ENCODE measurements at places on chromosomes 5 and 9. TPM values are rescaled to one million over a fixed set of nuclear protein-coding genes. Genes with fewer than 3 reads are reported as not detected.

DNA sequence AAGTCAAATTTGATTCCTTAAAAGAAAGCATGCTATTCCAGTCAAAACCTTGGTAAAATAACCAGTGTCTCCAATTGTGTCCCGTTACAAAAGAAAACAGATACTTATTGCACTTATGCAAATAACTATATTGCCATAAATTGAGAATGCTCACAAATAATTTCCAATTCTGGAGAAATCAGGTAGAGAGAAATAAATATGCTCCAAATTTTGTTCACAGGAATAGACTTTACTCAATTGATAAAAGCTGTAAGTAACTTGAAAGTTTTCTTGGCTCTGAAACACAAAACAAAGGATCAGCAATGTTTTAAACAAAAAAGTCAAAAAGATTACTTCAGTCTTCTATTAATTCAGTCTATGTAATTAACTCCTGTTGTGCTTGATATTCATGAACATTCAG is 7.8 kb upstream of the DTWD2 start:
- peaks cover 3% of the 10 kb centered on the region for H3K36me3 ChIP-seq
- no peak for DNase-seq
- no peak overlapping the region for H3K27ac ChIP-seq
- H3K4me3 ChIP-seq: no peak overlapping the region
- H3K4me1 ChIP-seq: no peaks in the 10 kb centered on the region

DNA sequence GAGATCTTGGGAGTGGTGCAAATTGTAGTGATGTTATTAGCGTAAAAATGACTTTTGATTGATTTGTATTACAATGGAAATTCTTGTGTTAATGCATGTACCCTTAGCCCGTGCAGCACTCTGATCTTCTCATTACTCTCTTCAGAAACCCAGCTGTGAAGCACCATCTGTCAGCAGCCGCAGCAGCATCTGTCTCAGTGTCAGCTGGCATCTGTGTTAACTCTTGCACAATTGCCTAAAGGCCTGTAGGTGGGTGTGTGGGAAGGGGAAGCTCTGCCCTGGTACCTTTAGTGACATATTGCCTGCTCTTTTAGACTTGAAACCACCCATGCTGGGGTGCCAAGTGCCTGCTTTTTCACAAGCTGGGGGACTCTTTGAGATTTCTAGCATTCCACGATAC is 101.3 kb downstream of the FBXL7 start:
- H3K4me1 ChIP-seq: peaks cover 36% of the 10 kb centered on the region
- H3K4me3 ChIP-seq: no peak overlapping the region
- no peak for DNase-seq
- no peak overlapping the region for H3K27ac ChIP-seq
- H3K36me3 ChIP-seq: peaks cover 2% of the 10 kb centered on the region

The PCDHA7 gene
- 1.4 TPM for total RNA-seq

DNA sequence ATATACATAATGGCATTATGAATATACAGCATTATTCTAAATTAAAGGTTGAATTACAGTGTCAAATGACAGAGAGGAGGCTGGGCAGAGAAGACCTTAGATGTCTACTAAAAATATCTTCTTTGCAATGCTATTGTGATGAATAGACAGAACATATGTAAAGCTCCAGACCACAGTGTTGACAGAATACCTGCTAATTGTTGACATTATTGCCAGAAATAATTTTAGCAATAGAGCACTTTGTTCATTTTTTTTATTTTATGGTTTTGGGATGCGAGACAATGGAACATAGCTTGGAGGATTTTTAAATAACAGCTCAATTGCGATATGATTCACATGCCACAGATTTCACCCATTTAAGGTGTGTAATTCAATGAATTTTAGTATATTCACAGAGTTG is 508.8 kb downstream of the PSAT1 start:
- H3K4me3 ChIP-seq: no peak overlapping the region
- peaks cover 11% of the 10 kb centered on the region for H3K4me1 ChIP-seq
- no peaks in the 10 kb centered on the region for H3K27me3 ChIP-seq
- H3K36me3 ChIP-seq: no peaks in the 10 kb centered on the region
- no peak for DNase-seq

DNA sequence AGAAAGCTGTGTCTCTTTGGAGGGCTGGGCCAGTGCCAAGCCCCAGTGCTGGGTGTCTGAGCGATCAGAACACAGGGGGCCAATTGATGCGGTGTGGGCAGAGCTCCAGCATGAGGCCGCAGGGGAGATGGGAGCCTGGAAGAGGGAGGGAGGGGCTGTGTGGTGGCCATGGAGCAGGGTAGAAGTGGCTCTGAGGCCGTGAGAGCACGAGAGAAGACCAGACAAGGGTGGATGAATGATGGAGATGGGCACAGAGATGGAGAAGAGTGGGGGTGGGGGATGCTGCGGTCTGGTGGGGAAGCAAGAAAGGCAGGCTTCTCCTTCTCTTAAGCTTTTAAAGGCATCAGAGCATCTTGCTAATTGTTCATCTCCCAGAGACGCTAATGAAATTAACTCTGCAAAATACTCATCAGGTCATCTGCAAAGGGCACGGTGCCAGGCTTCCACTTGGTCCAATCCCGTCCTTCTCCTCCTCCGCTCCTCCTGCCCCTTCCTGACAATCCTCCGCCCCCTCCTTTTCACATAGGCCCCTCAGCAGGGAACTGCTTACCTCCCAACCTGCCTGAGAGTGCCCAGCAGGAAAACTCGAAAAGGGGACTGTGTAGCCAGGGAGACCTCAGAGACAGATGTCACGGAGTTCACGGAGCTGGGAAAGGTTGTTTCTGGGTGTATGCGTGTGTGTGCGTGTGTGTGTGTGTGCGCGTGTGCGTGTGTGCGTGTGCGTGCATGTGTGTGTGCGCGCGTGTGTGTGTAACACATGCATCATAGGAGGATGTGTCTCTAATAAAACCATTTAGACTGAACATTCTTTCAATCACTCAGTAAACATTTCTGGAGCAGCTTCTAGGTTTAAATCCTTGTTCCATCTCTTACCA is 7.1 kb upstream of the UNC5A start:
- no peaks in the 10 kb centered on the region for H3K36me3 ChIP-seq
- no peaks in the 10 kb centered on the region for H3K4me1 ChIP-seq
- no peak overlapping the region for H3K27ac ChIP-seq
- H3K4me3 ChIP-seq: no peak overlapping the region

The TMEM161B gene
- total RNA-seq: 9.6 TPM

The ARL14EPL gene
- total RNA-seq: not detected

DNA sequence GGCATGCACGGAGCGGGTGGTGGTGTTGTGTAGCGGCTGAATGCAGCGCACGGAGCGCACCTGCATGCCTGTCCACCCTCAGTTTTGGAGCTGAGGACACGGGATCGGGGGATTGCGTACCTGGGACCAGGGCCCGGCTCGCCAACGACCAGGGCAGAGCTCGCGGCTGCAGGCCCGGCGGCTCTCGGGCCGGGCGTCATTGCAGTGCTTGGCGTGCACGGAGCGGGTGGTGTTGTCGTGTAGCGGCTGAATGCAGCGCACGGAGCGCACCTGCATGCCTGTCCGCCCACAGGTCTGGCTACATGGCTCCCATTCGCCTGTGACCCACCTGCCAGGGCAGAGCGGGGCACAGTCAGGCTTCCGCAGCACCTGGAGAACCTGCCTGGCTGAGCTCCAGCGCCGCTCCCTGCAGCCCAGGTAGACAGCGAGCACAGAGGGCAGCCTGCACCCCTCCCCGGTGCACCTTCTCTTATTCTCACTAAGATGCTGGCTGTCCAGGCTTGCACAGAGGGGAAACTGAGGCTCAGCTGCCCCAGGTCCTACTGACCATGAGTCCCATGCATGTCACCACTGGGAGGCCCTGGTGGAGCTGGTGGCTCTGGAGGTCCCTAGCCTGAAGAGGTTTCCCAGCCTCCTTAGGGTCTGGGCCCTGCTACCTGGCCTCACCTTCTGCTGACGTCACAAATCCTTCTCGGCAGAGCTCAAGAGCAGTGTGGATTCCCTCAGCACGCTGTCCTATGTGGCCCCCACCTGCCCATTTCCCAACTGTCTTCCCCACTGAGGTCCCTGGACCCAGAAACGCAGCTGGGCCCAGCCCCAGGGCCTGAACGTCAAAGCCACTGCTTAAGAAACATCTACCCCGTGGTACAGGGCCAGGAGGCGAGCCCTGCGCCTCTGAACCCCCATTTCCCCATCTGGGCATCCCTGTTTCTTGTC is 64.9 kb downstream of the ZNF354C start:
- H3K36me3 ChIP-seq: peaks cover 8% of the 10 kb centered on the region
- no peaks in the 10 kb centered on the region for H3K4me1 ChIP-seq
- no peak overlapping the region for H3K27ac ChIP-seq
- DNase-seq: peak; percentile 89
- H3K27me3 ChIP-seq: no peaks in the 10 kb centered on the region
- H3K4me3 ChIP-seq: no peak overlapping the region

DNA sequence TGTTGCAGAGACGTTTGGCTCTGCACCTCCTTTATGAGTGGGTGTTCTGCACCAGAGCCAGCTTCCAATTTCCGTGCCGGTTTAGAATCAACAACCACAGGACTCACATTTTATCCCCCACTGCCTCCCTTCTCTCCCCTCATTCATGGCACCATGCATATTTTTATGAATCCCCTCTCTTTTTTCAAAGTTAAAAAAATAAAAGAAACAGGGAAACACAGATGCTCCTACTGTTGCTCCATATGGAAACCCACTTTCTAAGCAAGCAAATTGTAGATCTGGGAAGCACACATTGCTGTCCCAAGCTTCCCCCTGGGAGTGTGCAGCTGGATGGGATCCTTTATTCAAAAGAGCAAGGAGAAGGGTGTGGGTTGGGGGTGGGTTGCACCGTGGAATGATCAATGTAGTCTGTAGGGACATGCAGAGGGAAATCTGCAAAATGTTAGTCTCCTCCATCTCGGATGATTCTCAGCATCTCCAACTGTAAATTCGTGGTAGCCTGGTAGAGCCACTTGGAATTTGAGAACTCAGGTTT is 410.0 kb upstream of the ADAMTSL1 start:
- no peaks in the 10 kb centered on the region for H3K4me1 ChIP-seq
- no peaks in the 10 kb centered on the region for H3K27me3 ChIP-seq
- H3K36me3 ChIP-seq: no peaks in the 10 kb centered on the region
- no peak overlapping the region for H3K27ac ChIP-seq

DNA sequence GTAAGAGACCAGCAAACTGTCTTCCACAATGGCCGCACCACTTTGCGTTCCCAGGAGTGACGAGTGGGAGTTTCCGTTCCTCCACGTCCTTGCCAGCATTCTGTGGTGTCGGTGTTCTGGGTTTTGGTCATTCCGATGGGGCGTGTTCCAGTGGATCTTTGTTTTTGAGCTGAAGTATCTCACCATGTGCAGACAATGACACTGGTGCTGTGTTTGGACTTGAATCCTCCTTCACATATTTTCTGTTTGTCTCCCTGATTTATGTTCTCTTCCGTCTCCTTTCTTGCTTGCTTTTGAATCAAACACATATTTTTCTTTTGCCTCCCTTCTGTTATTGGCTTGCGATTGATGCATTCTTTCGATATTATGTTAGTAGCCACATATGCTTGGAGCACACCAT is 60.8 kb upstream of the IRX4 start:
- no peaks in the 10 kb centered on the region for H3K36me3 ChIP-seq
- no peak for DNase-seq

The CTXN3 gene
- not detected for total RNA-seq

GRCh38 chr9:114947058-114947457 is 16.7 kb upstream of the TNFSF8 start:
- H3K4me1 ChIP-seq: no peaks in the 10 kb centered on the region
- H3K27me3 ChIP-seq: peaks cover 37% of the 10 kb centered on the region
- DNase-seq: no peak
- no peaks in the 10 kb centered on the region for H3K36me3 ChIP-seq
- H3K4me3 ChIP-seq: no peak overlapping the region

The PMPCA gene
- total RNA-seq: 64.8 TPM

DNA sequence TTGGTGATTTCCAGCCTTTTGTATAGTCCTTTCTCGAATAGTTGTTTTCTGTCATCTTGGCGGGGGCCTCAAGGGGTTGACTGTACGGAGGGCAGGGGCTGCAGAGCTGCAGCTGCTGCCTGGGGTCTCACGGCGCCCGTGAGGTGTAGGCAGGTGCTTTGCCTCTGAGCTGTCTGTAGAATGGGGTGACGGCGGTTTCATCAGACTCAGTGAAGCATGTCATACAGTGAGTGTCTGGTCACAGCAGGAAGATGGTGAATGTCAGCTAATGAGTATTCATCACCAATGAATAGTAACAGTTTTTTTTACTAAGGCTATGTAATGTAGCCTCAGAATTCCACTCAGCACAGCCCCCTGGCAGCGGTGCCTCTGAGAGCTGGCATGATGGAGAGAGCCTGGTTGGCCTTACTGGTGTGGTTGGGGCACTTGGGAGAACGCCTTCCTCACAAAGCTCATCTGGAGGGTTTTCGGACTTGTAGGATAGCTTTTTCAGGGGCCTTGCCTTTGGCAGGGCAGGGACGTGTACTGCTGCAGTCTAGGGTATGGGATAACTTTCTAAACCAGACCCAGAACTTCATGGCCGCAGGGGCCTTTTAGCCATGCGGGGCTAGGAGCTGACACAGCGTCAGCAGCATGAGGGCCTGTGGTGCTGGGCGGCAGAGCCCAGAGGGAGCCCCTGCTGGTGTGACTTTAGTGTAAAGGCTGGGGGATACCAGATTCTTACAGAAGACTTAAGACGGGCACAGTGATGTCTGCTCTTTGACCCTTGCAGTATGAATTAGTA is 15.0 kb downstream of the TENT4A start:
- H3K4me3 ChIP-seq: no peak overlapping the region
- peak overlapping the region; percentile 63 for H3K27ac ChIP-seq
- peaks cover 2% of the 10 kb centered on the region for H3K36me3 ChIP-seq
- H3K27me3 ChIP-seq: no peaks in the 10 kb centered on the region
- DNase-seq: no peak

The RAB24 gene
- total RNA-seq: 31.5 TPM

GRCh38 chr5:95449460-95449859 is 58.3 kb downstream of the FAM81B start:
- DNase-seq: no peak
- peaks cover 32% of the 10 kb centered on the region for H3K4me1 ChIP-seq
- H3K36me3 ChIP-seq: no peaks in the 10 kb centered on the region

DNA sequence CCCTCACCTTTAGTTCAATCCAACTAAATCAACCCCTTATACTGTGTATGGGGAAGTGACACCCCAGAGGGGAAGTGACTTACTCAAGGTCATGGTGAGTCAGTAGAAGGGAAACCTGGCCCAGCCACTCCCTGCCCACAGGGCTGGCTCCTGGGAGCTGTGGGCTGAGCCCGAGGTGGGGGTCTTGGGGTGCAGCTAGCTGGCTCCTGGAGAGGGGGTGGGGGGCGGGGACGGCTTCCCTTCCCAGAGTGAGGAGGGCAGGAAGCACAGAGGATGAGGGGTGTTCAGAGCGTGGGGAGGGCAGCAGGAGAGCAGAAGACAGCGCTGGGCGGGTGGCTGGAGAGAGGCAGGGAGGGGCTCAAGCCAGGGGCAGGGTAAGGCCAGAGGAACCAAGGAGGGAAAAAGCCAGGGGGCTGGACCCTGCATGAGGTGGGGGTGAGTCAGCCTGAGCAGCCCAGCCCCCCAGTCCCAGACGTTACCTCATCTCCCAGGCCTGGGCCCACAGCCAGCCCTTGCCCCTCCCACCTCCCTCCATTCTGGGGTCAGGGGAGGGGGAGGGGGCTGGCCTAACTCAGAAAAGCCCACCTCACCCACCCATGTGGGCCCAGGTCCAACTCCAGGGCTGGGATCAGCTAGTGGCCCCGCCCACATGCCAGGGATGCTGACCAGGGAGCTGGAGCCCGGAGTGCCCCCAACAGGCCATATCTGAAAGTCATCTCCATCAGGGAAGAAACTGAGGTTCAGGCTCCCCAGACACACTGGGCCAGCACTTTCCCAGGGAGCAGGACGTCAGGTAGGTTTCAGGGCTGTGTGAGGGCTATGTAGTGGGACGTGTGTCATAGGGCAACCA is 2.8 kb downstream of the PDLIM7 start:
- peaks cover 19% of the 10 kb centered on the region for H3K36me3 ChIP-seq
- H3K4me3 ChIP-seq: peak overlapping the region; percentile 89
- H3K27me3 ChIP-seq: no peaks in the 10 kb centered on the region
- peak overlapping the region; percentile 91 for H3K27ac ChIP-seq
- peaks cover 73% of the 10 kb centered on the region for H3K4me1 ChIP-seq

The PLEKHG4B gene
- total RNA-seq: 1.4 TPM
